Stimulated activated CD4-positive, alpha-beta T cell treated with anti-CD3 and anti-CD28 coated beads, Interleukin-1b, Interleukin-23, amount 100 ng/mL, for 24 hours (primary cell): ENCODE measurements at places on chromosomes 2 and 18.

- no peak for DNase-seq
These were observed 401.6 kb downstream of the XIRP2 start for GRCh38 chr2:167289651-167290410.

DNA sequence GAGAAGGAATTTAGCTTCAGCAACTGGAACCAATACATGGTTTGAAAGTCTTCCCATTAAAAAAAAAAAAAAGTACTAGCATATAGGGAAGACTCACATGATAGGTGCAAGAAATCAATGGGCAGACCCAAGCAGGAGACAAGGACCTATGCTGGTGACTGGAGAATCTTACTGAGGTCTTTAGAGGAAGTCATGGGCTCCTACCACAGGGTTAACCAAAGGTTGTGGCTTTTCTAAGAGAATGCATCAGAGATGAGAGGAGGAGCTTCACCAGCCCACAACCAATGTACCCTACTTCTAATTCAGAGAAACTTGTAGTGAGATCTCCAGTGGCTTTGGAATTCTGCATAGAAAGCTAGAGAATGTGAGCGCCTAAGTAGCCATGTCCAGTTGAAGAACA lies 207.4 kb downstream of the NCKAP5 start:
- DNase-seq: no peak

- DNase-seq: no peak
These were observed 67.8 kb downstream of the EIF5B start for GRCh38 chr2:99404797-99405669.

DNA sequence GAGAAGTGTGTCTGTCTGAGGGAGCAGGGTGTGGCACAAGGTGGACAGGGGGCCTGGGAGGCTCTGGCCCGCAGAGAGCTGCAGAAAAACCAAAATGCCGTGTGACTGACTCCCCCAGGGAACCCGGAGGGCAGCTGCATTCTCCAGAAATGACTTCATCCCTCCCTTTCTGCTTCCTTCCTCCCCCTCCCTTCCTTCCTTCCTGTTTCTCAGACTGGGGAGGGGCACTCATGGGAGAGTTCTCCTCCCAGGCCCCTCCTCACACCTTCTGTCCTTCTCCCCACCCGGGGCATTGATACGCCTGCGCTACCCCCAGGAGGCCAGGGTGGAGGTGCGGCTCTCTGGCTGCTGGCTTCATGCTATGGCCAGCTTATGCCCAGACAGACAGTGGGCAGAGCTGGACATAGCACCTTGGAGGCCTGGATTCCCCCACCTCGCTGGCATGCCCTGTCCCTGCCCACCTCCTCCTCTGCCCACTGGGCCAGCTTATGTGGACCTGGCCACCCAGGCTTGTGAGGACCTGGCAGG lies 8.2 kb upstream of the GPR17 start:
- no peak for DNase-seq

DNA sequence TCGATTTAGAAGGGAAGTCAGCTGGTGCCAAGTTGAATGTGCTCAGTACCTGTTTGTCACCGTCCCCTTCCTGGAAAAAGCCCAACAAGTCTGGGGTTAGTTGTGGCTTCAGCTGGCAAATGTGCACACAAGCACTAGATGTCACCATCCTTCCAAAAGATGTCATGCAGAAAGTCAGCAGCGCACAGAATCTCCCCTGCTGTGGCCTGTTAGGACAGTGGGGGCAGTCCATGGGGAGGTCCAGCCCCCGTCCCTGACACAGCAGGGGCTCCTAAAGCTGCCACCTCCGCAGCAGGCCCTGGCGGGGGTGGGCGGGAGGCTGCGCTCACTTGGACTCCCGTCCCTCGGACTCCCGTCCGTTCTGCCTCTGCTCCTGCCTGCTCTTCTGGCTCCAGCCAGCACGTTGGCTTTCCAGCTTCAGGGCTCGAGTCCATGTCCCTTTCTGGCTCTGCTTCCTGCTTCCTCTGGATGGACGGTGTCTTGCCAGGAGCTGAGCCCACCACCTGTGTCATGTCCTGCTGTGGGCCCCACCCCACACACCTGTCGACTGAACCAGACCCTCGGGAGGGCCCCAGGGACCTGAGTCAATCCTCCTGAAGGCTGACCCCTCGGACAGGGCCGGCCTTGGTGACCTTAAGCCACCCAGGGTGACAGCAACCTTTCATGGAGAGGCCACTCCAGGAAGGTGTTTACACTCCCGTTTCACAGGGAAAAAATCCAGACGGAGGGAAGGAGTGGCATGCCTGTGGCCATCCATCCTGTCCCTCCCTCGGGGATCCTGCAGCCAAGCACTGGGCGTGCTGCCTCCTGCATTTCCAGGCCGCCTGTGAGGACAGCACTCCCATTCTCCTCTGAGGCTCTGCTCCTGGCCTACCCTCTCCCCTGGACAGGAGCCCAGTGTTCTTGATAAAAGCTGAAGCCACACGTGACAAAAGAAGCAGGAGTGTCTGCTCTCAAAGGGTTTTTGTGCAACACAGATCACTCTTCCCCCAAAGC lies 8.5 kb downstream of the RAB17 start:
- no peak for DNase-seq

DNA sequence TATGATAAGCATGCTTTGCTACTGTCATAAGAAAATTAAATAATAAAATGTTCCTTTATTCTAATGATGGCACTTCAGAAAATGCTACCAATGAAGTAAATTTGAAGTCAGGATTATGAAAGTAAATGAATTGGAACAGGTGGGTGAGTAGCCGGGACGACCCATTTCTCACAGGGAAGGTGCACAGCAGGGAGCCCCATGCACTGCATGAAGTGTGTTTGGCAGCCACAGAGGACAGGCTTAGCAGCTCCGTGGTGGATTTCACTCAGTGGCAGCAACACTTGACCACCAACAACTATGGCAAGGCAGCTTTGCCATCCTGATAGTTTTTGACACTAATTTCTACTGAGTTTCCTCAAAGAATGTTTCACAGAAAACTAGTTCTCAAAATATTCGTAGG lies 146.3 kb downstream of the ATL2 start:
- no peak for DNase-seq
